Mammary microvascular endothelial cell (primary cell): ENCODE measurements at places on chromosomes 4 and X. TPM values are rescaled to one million over a fixed set of nuclear protein-coding genes. Genes with fewer than 3 reads are reported as not detected.

Gene PPP3CA
- total RNA-seq, result 18.9 and 23.8 TPM in 2 replicates

Gene DRD5
- total RNA-seq, result not detected in 2 replicates

Gene BGN
- 6.0 and 7.2 TPM in 2 replicates for total RNA-seq

Gene CACNA1F
- not detected in 2 replicates for total RNA-seq

Gene WAS
- total RNA-seq, result 0.13 TPM in 1 of 2 replicates, not detected in the other

Gene SSX2B
- not detected in 2 replicates for total RNA-seq

Gene SULT1E1
- total RNA-seq, result 0.34 TPM in 1 of 2 replicates, not detected in the other

Gene BCORL1
- total RNA-seq, result 1.5 and 2.5 TPM in 2 replicates

Gene CXCL9
- total RNA-seq, result not detected in 2 replicates

Gene CTAG2
- not detected in 2 replicates for total RNA-seq

Gene GPR119
- not detected in 2 replicates for total RNA-seq

Gene KCNIP4
- total RNA-seq, result not detected in 2 replicates

Gene SSX2
- total RNA-seq, result not detected in 2 replicates

Gene MGAT4D
- total RNA-seq, result not detected in 2 replicates

Gene CSAG2
- not detected in 2 replicates for total RNA-seq

Gene TEX11
- total RNA-seq, result not detected in 2 replicates

Gene UGT2B17
- total RNA-seq, result not detected in 2 replicates

Gene CENPI
- total RNA-seq, result 17.7 and 24.8 TPM in 2 replicates

Gene ZNF630
- 1.5 and 1.9 TPM in 2 replicates for total RNA-seq

Gene DCAF4L1
- under 0.01 and 0.30 TPM in 2 replicates for total RNA-seq

Gene MAGEB2
- not detected in 2 replicates for total RNA-seq

Gene ARHGAP24
- total RNA-seq, result 99.1 and 105 TPM in 2 replicates

Gene UVSSA
- total RNA-seq, result 2.7 and 2.8 TPM in 2 replicates

Gene RHOH
- 1.1 and 3.3 TPM in 2 replicates for total RNA-seq

Gene LRRC66
- total RNA-seq, result under 0.01 and 0.10 TPM in 2 replicates

Gene FAAH2
- total RNA-seq, result 0.64 TPM in 1 of 2 replicates, not detected in the other

Gene PCSK1N
- not detected in 2 replicates for total RNA-seq

Gene TFE3
- 52.4 and 62.2 TPM in 2 replicates for total RNA-seq

Gene TENM3
- total RNA-seq, result 14.7 and 18.0 TPM in 2 replicates

Gene FHL1
- 95.5 and 117 TPM in 2 replicates for total RNA-seq

Gene FAM47E
- total RNA-seq, result not detected in 2 replicates

Gene NUDT11
- 0.59 and 1.1 TPM in 2 replicates for total RNA-seq

Gene EDA2R
- total RNA-seq, result 1.9 and 2.4 TPM in 2 replicates

Gene ACE2
- total RNA-seq, result not detected in 2 replicates

Gene ZNF157
- total RNA-seq, result not detected in 2 replicates

Gene RAB9A
- total RNA-seq, result 25.2 and 26.3 TPM in 2 replicates

Gene NUP62CL
- total RNA-seq, result not detected in 2 replicates

Gene SLC49A3
- total RNA-seq, result 7.9 and 9.4 TPM in 2 replicates

Gene SERTM2
- total RNA-seq, result not detected in 2 replicates

Gene RASSF6
- total RNA-seq, result not detected in 2 replicates

Gene RTL9
- total RNA-seq, result not detected in 2 replicates

Gene CFP
- 0.20 TPM in 1 of 2 replicates, not detected in the other for total RNA-seq

Gene TLL1
- total RNA-seq, result 2.7 and 3.5 TPM in 2 replicates

Gene DHX15
- 117 and 145 TPM in 2 replicates for total RNA-seq

Gene MXRA5
- not detected in 2 replicates for total RNA-seq

Gene ZNF185
- 43.6 and 47.2 TPM in 2 replicates for total RNA-seq

Gene AWAT2
- total RNA-seq, result not detected in 2 replicates

Gene PFKFB1
- total RNA-seq, result not detected in 2 replicates

Gene TEX13C
- total RNA-seq, result not detected in 2 replicates

Gene WDR1
- 496 and 558 TPM in 2 replicates for total RNA-seq

Gene PRRG1
- 25.2 and 30.4 TPM in 2 replicates for total RNA-seq

Gene HSFX1
- total RNA-seq, result 0.07 TPM in 1 of 2 replicates, not detected in the other

Gene CHIC2
- total RNA-seq, result 61.5 and 65.6 TPM in 2 replicates

Gene FOXO4
- total RNA-seq, result 3.7 and 4.3 TPM in 2 replicates

Gene SYN1
- 0.05 and 0.07 TPM in 2 replicates for total RNA-seq

Gene UGT2A1
- not detected in 2 replicates for total RNA-seq

Gene DDIT4L
- 14.7 and 18.5 TPM in 2 replicates for total RNA-seq
